HL-60 (cell line): ENCODE measurements at places on chromosomes 11 and 22.

- DNase-seq = peak; percentile 88
Observed at GRCh38 chr22:22558972-22559603, at the start of gene PRAME. Gene PRAME (minus strand): TSS chr22:22559265. CDS start chr22:22556832, 2,433 bp downstream.

DNA sequence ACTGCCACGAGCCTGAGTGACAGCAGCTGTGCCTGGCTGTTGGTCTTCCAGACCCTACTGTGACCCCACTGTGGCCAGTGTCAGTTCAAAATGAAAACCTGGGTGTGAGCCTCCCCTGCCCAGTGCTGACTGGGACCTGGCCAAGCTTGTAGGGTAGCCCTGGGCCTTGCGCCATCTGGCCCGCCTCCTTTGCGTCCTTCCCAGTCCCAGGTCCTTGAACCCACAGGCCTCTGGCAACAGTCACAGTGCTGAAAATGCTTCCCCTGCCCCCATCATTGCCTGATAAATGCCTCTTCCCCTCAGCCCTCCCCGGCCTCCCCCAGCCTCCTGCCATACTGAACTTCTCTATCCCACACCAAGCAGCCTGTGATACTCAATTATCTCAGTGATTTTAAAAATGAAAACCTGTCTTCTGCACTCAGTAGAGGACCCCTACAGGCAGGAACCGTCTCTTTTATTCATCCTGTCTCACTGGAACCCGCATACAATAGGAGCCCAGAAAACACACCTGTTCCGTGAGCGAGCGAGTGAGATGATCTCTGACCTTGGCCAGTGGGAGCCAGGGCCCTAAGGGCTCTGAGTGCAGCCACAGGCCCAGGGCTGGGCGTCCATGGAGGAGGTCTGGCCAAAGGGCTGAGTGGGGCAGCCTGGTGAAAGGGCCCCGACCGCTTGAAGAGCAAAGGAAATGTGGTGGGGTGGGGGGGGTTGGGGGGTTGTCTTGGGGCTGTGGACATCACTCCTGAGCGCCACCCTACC lies 49.7 kb upstream of the TTLL12 start:
- DNase-seq = peak; percentile 11

GRCh38 chr11:44928144-44928543 lies 22.5 kb downstream of the TP53I11 start:
- no peak for DNase-seq

DNA sequence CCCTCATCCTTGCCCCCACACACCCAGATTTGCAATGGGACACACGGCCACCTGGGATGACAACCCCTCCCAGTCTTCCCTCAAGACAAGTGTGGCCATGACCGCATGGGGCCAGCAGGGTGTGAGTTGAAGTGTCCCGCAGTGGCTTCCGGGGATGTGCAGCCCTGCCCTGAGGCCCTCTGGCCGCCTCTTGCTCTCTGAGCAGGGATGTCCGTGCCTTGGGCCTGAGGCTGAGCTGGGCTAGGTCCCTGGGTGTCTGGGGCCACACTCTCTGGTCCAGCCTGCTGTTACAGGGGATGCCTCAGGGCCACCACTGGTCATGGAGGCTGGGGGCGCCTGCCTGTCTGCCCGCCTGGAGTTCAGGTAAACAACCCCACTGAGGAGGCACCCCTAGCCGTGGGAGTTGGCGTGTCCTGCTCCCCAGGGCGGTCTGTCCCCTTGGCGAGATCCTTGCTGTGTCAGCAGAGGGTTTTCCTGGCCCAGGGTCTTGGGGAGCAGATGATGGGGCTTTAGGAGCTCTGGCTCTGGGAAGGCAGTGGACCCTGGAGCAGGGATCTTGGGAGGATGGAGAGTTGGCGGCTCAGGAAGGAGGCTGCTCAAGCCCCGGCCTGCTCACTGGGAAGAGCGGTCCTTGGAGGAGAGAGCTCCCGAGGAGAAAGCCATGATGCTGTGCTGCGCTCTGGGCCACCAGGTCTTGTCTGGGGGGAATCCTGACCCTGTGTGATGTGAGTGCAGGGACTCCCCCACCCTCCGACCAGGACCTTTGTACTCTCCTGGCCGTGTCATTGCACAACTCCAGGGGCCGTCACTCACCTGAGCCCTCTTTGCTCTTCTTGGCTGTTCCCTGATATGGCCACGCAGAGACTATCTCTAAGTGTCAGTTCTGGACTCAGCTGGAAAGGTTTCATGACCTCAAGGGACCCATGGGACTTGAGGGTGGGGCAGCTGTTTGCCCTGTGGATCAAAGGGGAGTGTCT lies 67.9 kb downstream of the KCNQ1 start:
- DNase-seq = no peak

DNA sequence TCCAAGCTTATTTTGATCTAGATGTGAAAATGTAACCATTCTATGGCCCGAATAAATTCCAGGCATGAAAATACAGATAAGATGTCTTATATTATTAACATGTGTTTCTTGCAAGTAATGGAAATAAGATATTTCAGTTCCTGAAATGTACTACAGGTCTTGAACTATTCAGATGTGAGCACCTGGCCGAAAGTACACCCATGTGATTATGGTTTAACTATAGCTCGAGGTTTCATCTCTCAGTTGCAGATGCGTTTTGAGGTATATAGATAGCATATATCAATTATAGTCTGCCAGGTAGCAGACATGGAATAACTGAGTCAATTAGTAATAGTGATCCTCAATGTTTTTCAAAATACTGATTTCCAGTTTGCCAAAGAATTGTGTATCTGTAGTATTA lies 68.3 kb downstream of the DDIAS start:
- DNase-seq = no peak

DNA sequence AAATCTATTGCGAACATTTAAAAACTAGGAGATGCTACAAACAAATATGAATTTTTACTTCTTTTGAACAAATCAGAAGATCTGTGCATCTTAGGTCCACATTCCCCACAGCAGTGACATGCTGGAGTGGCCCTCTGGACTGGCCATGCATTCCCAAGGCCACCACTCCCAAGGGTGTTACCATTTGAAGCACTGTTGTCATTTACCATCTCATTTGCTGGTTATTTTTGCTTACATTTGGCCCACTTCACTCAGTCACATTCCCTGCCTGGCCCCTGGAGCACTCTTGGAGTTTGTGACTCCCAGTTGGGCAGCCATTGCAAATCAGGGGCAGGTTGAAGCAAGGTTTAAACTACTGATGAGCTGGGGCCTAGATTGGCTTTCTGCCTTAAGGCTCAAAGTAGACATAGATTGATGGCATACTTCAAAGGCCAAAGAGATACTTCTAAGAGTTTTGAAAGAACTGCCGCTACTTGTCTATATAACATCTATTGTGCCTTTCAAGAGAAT lies 8.5 kb upstream of the ZNRF3 start:
- no peak for DNase-seq

DNA sequence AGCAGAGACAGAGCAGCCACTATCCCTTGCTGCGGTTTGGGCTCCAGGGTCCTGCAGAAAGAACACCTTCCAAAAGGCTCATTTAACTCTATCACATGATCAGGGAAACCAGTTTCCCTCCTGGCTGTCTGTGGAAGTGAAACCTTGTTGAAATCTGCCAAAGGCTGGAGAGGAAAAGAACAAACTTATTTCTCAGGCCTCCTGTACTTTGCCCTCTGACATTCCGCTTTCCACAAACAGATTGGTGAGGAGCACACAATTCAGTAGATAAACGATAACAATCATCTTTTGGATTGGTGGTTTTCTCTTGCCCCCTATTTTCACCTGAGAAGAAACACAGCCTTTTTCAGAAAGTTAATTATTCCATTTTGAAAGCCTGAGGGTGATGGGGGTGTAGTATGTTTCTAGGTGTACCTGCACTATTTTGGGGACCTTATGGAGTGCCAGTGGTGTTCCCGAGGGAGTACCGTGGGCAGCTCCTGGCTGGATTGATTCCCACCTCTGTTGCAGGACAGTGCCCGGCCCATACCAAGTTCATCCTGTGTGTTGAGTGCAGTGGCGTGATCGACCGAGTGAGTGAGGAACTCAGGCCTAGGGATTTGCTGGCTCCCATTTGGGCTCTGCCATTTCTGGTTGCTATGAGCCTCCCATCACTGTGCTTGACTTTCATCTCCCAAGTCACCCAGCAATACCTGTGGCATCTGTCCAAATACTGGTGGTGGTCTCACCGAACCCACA lies 102.0 kb downstream of the TBC1D22A start:
- no peak for DNase-seq

DNA sequence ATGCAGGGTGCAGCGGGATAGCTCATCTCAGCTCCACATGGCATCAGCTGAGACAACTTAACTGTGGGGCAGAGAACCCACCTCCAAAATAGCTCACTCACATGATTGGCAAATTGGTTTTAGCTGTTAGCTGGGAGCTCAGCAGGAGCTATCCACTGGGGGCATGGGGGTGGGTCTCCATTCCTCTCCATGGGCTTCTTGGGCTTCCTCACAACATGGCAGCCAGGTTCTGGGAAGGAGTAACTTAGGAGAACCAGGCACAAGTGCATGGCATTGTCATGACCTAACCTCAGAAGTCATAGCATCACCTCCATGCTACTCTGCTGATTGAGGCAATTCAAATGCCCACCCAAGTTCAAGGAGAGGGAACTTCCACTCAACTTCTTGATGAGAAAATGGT lies 85.5 kb downstream of the MN1 start:
- no peak for DNase-seq

DNA sequence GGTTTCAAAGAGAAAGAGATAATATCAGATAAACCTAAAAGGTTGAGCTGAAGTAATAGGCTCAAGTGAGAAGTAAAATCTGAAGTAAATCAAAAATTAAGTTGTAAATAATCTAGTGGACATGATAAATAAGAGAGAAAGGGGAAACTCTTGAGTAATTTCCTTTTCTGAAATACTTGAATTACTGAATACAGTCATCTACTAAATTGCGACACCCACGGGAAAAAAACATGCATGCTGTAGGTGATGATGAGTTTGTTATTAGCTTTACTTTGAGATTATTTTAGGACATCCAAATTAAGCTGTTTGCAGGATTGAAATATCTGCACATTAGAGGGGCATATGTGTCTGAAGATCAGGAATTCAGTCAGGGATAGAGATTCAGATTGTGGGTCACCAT lies 50.0 kb upstream of the CARD18 start:
- DNase-seq = peak; percentile 68

- no peak for DNase-seq
Observed at GRCh38 chr11:128814856-128815705, 52.0 kb downstream of the KCNJ1 start.

GRCh38 chr11:128732471-128733277 lies 38.8 kb downstream of the FLI1 start:
- DNase-seq = no peak

GRCh38 chr11:65262776-65263175 lies 1.0 kb downstream of the POLA2 start:
- no peak for DNase-seq

DNA sequence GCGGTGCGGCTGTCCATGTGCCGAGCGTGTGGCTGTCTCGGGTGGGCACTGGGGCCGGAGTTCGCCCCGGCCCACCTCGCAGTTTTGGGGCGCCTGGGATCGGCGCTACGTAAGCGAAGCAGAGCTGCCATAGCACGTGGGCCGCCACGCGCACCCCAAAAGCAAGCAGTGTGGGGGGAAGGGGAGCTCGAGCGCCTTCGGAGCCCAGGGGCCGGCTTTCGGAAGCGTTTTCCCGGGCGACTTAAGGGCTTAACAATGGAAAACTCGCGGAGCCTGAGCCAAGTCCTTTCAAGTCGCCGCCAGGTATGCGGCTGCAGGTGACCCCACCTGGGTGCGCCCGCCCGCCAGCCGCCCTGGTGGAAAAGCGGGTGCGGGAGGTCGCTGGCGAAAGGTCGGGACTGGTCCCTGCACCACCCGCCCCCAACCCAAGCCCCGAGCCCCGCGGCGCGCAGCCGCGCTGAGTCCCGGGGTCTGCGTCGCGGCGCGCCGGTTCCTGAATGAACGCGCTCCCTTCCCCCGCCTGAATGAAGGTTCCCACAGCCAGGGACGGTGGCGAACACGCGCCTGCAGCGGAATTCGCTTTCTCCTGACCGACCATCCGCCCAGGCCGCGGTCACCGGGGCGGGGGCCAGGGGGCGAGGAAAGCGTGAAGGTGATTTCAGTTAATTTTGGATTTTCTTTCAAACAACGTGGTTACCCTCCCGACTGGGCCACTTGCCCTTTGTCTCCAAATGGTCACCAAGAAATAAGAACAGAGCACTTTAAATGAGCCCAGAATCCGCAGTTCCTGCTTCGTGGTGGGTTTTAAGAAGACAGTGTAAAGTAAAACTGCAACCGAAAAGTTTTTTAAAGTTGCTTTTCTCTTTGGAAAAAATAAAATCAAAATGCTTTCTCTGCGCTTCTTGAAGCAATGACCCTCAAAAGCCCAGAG lies 2.8 kb upstream of the CCND1 start:
- DNase-seq = no peak

GRCh38 chr22:41216984-41217383 lies 11.9 kb downstream of the L3MBTL2 start:
- DNase-seq = no peak

- DNase-seq = no peak
Observed at GRCh38 chr22:29226351-29226981, 20.8 kb downstream of the EMID1 start.

DNA sequence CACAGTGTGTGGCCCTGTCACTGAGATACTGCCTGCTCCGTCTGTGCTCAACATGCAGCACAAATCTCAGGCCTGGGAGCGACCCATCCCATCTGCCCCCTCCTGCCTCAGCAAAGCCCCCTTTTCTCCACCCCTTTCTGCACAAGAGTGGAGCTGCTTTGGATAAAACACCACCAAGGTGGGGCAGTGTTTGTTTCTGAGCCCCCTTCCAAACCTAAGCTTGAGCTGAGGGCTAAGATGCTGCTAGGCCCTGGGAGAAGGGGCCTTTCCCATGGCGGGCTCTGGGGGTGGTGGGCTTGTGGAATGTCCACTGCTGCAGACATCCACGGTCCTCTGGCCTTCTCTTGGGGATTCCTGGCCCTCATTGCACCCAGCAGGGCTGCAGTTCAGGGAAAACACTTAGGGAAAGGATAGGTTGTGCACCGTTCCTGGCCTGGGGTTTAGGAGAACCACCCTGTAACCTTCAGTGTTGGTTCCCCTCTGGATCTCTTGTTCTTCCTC lies 594.1 kb downstream of the TBC1D22A start:
- no peak for DNase-seq

GRCh38 chr11:36565031-36565610 lies 2.7 kb upstream of the RAG1 start:
- no peak for DNase-seq

DNA sequence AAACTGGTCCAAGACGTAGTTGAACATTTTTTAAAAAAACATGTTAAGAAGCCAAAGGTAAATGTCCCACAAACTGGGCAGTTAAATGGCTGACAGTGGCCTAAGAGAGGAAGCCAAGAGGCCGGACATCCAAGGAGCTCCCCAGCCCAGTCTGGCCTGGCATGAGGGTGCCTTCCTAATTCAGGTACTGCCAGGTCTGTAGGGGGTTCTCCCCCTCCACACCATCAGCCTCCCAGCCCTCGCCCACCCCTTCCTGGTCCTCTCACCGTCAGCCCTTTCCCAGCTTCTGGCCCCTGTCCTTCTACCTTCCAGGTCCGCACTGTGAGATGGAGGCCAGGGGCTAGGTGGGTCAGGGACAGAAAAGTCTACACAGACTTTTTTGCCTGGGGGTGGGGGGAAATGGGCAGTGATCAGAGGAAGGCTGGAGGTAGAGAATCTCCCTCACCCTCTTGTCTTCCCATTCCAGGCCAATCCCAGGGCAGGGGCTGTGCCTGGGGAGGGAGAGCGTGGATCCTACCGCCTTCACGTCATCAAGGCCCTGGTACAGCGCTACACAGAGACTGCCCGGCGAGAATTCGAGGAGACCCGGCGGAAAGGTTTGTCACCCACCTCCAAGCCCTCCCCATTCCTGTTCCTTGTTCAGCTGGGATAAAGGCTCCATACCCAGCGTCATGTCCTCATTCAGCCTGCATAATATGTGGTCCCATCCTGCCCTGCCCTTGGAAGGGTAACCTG lies 6.0 kb downstream of the ART5 start:
- no peak for DNase-seq

GRCh38 chr22:17101475-17102296 lies 16.9 kb downstream of the IL17RA start:
- DNase-seq = no peak

- no peak for DNase-seq
Observed at GRCh38 chr22:46794067-46794466, 31.6 kb downstream of the TBC1D22A start.
